ENCODE measurements at places on chromosomes 11 and 22.

DNA sequence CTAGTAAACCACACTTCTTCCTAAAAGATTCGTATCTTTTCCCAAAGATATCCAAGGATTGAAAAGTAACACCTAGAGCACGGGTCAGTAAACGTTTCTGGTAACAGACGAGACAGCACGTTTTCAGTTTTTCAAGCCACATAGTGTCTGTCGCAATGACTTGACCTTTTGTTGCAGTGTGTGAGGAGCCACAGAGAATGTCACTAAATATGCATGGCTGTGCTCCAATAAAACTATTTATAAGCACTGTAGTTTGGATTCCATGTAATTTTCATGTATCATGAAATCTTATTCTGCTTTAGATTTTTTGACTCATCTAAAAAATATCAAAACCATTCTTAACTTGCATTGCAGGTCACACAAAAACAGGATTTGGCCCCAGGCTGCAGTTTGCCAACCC is 18.3 kb upstream of the MICAL3 start:
- no peak for DNase-seq

- DNase-seq: no peak
These were observed 25.5 kb downstream of the SCGB1A1 start for GRCh38 chr11:62444236-62444833.

- DNase-seq: no peak
These were observed 50.0 kb upstream of the CARD18 start for GRCh38 chr11:105189581-105189980.

- no peak for DNase-seq
These were observed 76.0 kb downstream of the MRTFA start for GRCh38 chr22:40560551-40560950.

GRCh38 chr11:84922212-84922805 is 704.8 kb downstream of the DLG2 start:
- no peak for DNase-seq

DNA sequence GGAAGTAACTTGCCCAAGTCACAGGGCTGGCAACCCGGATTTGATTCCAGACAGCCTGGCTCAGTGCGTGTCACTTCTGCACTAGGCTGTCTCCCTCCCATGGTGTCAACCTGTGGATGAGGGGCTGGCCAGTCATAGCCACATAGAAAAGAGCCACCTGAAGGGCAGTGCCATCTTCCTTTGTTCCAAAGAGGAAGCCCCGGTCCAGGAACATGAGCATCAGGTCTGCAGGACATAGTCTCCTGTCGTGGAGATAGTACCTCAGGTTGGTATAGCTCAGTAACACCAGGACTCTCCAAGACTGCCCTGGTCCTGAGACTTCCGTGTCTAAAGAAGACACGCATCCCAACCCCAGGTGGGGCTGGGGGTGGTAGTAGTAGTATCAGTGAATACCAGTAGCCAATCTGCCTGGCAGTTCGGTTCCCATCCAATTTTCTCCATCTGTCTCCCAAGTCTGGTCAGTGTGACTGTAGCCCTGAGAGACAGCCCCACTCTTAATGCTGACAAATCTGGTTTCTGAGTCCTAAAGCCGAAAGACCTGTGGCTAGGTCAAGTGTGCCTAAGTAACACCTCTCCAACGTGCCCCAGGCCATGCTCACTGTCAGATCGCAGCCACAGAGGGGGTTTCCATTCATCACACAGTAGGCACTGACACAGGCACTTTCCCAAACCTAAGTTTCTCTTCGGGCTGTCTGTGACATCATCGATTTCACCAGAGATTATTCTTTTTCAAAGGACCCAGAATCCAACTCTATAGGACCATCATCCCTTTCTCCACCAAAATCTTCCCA is 33.1 kb downstream of the C11orf58 start:
- no peak for DNase-seq

- DNase-seq: no peak
These were observed 101.6 kb downstream of the FAM76B start for GRCh38 chr11:95688015-95688414.

DNA sequence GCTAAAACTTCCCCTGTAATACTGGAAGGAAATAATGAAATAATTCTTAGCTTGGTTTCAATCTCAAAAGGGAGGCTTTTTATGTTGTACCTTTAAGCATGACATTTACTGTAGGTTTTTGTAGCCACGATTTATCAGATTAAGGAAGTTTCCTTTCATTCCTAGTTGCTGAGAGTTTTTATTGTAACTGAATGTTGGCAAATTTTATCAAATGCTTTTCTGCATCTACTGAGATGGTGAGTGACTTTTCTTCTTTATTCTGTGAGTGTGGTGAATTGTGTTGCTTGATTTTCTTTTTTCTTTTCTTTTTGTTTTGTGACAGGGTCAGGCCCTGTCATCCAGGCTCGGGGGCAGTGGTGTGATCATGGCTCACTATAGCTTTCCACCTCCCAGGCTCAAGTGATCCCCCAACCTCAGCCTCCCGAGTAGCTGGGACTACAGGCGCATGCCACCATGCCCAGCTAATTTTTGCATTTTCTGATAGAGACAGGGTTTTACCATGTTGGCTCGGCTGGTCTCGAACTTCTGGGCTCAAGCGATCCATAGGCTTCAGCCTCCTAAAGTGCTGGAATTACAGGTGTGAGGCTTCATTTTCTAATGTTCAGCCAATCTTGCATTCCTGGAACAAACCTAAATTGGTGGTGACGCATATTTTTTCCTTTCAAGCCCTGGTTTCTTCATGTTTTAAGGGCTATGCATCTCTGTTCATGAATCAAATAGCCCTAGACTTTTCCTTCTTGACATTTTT is 26.2 kb downstream of the SUSD2 start:
- DNase-seq: no peak

DNA sequence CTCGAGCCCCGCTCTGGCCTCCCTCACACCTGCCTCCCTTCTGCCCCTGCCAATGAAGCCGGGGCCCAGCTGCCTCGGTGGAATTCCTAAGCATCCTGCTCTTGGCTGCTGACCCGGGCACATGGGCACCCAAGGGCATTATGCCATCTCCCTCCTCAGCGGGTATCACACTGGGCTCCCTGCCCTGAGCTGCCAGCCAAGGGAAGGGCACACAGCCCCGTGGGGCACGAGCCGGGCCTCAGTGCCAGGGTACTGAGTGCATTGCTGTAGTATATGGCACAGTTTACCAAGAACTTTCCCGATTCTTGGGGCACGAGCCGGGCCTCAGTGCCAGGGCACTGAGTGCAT is 43.8 kb upstream of the JAM3 start:
- DNase-seq: no peak

DNA sequence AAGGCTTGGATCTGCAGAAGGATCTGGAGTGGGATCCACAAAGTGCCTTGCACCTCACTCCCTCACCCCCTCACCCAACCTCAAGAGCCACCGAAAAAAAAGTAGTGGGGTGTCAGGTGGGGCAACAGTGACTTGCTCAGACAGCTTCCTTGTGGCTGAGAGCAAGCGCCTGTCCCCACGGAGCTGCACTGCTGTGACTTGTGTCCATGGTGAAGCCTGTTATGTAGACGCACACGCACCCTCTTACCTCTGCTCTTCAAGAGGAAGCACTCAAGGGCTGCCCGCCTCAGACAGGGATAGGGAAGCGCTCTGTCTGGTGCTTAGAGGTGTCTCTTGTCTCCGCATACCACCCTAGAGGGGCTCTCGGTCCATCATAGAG is 1.2 kb downstream of the DRD2 start:
- no peak for DNase-seq

DNA sequence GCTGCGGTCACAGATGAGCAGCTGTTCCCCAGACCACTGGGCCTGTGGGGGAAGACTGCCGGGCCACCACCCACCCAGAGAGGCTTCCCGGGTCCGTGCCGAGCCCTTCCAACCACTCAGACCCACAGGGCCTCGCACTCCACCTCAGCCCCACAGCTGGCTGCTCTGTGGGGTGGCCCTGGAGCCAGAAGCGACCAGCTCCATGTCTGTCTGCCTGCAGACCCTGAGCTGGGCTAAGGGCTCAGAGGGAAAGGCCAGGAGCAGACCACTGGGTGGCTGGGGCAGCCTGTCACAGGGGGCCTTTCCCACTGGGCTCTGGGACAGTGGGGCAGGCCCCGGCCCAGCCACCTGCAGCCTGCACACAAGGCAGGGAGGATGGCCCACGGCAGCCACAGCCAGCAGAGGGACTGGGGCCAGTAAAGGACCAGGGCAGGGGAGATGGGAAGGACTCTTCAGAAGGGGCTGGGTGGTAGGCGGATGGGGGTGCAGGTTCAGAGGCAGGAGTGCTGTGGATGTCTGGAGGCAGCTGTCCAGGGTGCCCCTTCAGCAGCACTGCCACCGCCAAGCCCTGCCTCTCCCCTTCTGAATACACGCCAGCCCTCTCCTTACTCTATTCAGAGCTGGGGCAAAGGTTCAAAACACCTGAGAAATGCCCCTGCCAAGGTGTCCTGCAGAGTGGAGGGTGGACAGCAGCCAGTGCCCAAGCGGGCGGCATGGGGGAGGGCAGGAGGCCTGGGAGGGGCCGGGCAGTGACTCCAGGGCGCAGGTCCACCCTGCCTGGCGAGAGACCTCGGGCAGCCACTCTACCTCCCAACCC is 32.2 kb downstream of the GNB1L start:
- DNase-seq: no peak

- DNase-seq: no peak
These were observed 6.7 kb downstream of the TAF1D start for GRCh38 chr11:93734427-93735222.

- DNase-seq: no peak
These were observed 129.1 kb upstream of the ARHGAP42 start for GRCh38 chr11:100557830-100558611.

- DNase-seq: no peak
These were observed 220.9 kb upstream of the PITPNB start for GRCh38 chr22:28139961-28140360.

GRCh38 chr11:99080154-99080553 is 59.4 kb downstream of the CNTN5 start:
- DNase-seq: no peak

- DNase-seq: no peak
These were observed 1.3 kb downstream of the LRP5 start for GRCh38 chr11:68313574-68314202.

DNA sequence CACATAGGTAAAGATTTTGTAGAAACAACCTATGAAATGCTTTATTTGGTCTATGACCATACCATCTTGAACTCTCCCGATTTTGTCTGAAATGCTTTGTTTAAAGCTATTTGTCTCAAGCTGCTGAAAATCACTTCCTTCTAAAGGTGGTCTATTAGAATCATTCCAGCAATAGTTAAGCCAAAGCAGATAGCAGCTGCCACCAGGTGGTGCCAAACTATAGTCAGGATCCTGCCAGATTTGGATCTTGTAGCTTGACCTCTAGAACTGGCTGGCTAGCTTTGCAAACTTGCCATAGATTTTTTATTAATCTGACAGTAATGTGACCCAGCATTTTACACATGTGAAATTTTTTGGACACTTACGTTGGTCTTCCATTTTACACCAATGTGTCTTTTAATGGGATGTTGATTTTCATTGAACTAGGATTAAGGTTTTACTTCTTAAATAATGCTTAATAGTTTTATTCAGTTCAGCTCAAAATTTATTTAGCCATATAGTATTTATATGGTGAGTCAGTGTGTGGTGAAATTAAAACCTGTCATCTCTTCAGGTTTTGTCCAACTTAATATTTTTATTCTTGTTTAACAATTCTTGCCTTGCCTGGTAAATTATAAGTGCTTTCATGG is 19.7 kb downstream of the CTR9 start:
- no peak for DNase-seq

GRCh38 chr22:39808081-39808480 is 85.5 kb downstream of the ENTHD1 start:
- no peak for DNase-seq

DNA sequence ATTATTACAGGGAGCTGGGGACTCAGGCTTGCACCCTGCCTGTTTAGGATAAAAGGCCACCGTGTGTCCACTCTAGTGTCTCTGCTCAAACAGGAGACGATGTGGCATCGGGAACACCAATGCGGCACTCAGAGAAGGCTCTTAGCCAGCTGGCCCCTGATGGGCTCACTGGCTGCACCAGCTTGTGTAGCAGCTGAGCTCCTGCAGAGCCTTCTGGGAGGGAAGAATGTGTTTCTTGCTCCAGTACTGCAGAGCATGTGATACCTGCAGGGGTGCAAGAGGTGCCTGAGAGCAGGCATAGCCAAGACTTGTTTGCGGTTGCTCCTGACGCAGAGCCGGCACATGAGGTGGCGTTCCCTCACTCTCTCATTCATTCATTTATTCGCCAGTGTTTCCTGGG is 44.4 kb upstream of the KCNQ1OT1 start:
- DNase-seq: no peak

DNA sequence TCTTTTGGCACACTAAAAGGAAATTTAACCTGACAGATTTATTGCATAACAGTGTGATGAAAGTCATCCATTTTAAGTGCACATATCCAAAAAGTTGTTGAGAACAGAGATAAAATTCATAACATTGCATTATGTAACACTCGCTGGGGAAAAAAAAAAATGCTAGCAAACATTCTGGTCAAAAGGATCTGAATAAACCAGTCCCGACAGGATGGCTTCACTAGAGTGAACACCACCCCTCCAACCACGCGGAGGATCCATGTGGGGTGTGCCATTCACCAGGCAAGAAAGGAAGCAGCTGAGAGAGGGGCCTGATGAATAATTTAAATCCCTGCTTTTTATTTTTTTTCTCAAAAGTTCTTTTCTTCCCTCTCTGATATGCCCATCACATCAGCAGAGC is 258.7 kb downstream of the DCDC1 start:
- no peak for DNase-seq

- DNase-seq: no peak
These were observed 13.7 kb downstream of the POU2AF3 start for GRCh38 chr11:111312076-111312475.

- DNase-seq: no peak
These were observed 112.4 kb downstream of the LDLRAD3 start for GRCh38 chr11:36056160-36056751.

- no peak for DNase-seq
These were observed 25.8 kb downstream of the TANGO2 start for GRCh38 chr22:20046730-20047129.

DNA sequence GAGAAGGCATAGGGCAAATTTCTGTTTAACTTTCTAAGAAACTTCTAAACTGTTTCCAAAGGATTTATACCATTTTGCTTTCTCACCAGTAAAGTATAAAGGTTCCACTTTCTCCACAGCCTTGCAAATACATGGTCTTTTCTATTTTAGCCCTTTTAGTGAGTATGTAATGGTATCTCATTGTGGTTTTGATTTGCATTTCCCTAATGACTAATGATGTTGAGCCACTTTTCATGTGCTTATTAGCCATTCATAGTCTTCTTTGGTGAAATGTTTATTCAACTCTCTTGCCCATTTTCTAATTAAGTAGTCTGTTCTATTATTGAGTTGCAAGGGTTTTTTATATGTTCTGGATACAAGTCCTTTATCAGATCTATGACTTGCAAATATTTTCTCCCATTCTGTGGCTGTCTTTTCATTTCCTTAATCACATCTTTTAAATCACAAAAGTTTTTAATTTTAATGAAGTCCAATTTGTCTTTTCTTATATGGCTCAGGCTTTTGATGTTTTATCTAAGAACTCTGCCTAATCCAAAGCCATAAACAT is 83.8 kb upstream of the KCNQ1OT1 start:
- no peak for DNase-seq

Measured in esophagus squamous epithelium (tissue), 5 donors.